A549 treated with Hydrocortisone at 1 μM for 4 hours (cell line): ENCODE measurements at places on chromosomes 11 and 22. TPM values are rescaled to one million over a fixed set of nuclear protein-coding genes. Genes with fewer than 3 reads are reported as not detected.

The SLC37A2 gene
- total RNA-seq: 0.10 to 0.21 TPM (median 0.15 TPM) in 5 replicates

The SCO2 gene
- total RNA-seq: 2.2 to 6.4 TPM (median 5.4 TPM) in 5 replicates

The NAALAD2 gene
- total RNA-seq: 0.03 TPM in 1 of 5 replicates, not detected in the others

The SYCE3 gene
- total RNA-seq: 0.25 to 0.52 TPM (median 0.48 TPM) in 3 of 5 replicates, not detected in the others

The OR2D2 gene
- not detected in 5 replicates for total RNA-seq

The LIF gene
- total RNA-seq: 28.2 to 31.6 TPM (median 30.1 TPM) in 5 replicates

The DDX25 gene
- 0.09 TPM in 1 of 5 replicates, not detected in the others for total RNA-seq

The P2RX6 gene
- total RNA-seq: 0.56 to 0.97 TPM (median 0.79 TPM) in 5 replicates

The HBE1 gene
- 0.16 TPM in 1 of 5 replicates, not detected in the others for total RNA-seq

The KIRREL3 gene
- 9.7 to 12.0 TPM (median 10.3 TPM) in 5 replicates for total RNA-seq

The STX5 gene
- total RNA-seq: 19.0 to 25.5 TPM (median 24.6 TPM) in 5 replicates

The ADORA2A gene
- total RNA-seq: 0.47 to 1.2 TPM (median 0.84 TPM) in 5 replicates

The IFTAP gene
- 14.9 to 19.4 TPM (median 17.7 TPM) in 5 replicates for total RNA-seq

The IGSF9B gene
- total RNA-seq: 1.3 to 3.1 TPM (median 2.1 TPM) in 5 replicates

The C11orf91 gene
- 0.85 to 2.1 TPM (median 2.0 TPM) in 5 replicates for total RNA-seq

The ST14 gene
- total RNA-seq: 0.05 to 0.15 TPM (median 0.08 TPM) in 5 replicates

The OR5M3 gene
- not detected in 5 replicates for total RNA-seq

The SHANK2 gene
- 6.4 to 9.2 TPM (median 7.7 TPM) in 5 replicates for total RNA-seq

The SLC5A12 gene
- total RNA-seq: not detected in 5 replicates

The TMEM151A gene
- 2.4 to 3.9 TPM (median 3.5 TPM) in 5 replicates for total RNA-seq

The TRIM49D1 gene
- 0.14 to 0.30 TPM (median 0.18 TPM) in 5 replicates for total RNA-seq
